ENCODE measurements at places on chromosomes 6 and 20. TPM values are rescaled to one million over a fixed set of nuclear protein-coding genes. Genes with fewer than 3 reads are reported as not detected.

- DNase-seq = no peak
These were observed 100.6 kb upstream of the SALL4 start for GRCh38 chr20:51902933-51903332.

DNA sequence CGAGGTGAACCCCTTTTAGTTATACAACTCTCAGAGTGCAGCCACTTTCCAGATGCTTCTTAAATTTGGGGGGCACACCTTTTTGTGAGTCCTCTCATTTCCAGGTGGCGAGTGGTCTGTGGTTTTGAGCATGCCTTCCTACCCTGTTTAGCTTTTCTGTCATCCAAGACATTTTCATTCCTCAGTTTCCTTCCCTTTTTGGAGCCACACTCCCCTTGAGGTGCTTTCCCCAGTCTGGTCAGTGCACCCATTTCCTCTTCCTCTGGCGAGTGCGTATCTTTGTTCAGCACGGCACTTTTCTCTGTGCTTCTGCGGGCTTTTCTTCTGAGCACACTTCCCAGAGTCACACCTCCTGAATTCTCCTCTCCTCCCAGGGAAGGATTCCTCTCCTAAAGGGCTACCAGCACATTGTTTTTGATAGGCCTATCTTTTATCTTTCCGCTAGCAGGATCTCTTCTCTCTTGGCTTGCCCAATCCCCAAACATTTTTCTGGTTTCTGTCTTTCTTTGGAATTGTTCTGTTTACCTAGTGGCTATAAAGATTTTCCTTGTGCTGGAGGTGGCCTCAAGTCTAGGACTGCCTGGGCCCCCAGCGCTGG is 1.4 kb downstream of the PHF20 start:
- DNase-seq = no peak

DNA sequence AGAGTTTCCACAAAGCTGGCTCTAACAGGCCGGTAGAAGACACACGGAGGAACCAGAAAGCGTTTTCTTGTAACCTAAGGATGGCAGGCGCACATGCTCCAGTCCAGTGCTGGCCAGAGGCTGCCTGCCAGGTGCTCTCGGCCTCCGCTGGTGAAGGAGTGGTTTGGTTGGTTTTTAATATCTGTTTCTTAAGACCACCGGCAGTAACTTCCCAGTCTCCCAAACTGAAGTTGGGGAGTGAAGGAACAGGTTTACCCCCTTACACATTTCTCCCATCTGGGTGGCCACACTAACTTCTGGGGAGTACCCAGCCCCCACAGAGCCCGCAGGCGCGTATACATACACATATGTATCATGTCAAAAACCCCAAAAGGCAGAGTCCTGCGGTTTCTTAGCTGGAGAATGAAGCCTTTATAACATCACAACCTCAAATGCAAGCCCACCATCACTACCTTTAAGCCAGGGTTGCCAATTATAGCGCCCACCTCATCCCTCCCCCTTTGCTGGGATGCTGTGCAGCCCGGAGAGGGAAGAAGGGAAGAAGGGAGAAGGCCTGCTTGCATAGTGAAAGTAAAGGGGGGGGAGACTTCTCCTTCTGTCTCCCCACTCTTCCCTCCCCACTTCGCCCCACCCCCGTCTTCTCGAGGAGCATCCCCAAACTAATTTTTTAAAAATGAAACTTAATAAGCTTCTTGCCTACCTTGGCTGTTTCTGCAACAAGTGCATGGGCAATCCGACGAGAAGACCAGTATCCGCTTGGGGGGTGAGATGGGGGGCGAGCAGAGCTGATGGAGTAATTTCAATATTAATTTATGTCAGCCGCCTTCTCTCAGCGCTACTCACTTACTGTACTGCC is 1.0 kb downstream of the TRERF1 start:
- no peak for DNase-seq

Gene PAK5
- 0.48 TPM for polyA plus RNA-seq

Gene TTLL9
- polyA plus RNA-seq = 3.2 TPM
